ENCODE measurements at places on chromosomes 1 and 21.

DNA sequence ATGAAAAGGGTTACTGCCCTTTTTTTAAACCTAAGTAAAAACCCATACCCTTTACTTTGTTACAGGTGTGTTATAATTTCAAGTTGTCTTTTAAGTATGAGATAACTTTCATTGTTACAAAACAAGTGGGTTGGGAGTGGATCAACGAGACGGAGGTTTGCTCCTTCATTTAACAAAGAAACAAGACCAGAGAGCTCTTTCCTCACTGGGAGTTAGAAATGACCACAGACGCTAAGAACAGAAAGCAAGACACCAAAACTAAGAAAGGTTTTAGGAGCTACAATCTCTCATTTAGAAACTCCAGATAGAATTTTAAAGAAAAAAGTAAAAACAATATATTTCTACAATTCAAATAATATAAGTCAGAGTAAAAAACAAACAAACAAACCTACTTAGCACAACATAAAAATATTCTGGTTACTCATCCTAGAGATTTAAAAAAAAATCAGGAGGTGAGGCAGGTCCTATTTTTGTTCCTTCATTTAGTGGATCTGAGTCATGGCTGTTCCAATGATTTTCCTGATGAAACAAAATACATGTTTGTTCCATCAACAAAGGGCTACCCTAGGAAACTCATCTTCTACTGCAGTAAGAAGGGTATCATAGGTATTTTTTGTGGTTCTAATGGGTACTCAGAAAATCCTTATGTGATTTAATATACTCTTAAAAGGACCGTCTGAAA, 33.0 kb downstream of the APP start:
- no peak for DNase-seq

DNA sequence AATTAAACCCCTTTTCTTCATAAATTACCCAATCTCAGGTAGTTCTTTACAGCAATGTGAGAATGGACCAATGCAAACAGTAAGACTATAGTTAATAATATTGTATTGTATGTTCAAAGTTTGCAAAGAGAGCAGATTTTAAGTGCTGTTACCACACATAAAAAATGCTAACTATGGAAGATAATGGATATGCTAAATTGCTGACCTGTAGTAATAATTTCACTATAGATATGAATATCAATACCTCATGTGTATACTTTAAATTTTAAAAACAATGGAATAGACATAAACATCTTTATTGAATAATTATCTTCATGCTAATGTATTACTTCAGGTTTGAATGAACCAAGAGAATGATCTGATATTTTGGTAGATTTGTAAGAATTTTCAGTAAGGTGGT, 552.4 kb upstream of the CHRM3 start:
- DNase-seq: no peak

- DNase-seq: no peak
These were observed 392.4 kb downstream of the KCNH1 start for GRCh38 chr1:210741564-210741963.

DNA sequence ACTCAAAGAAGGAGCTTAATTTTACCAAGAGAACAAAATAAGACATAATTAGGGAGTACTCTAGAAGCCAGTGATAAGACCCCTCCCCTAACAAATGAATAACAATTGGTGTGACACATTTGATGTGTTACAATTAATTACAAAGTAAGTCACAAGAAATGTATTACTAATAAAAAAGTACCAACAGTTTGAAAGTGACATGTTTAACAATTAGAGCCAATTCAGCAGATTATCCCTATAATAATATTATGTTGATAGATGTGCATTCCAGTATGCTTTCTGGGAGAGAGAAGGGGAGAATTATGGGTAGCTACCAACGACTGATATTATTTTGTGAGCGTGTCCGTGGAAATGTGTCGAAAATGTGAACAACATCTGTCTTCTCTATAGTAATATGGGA, 19.1 kb downstream of the CTSK start:
- no peak for DNase-seq

DNA sequence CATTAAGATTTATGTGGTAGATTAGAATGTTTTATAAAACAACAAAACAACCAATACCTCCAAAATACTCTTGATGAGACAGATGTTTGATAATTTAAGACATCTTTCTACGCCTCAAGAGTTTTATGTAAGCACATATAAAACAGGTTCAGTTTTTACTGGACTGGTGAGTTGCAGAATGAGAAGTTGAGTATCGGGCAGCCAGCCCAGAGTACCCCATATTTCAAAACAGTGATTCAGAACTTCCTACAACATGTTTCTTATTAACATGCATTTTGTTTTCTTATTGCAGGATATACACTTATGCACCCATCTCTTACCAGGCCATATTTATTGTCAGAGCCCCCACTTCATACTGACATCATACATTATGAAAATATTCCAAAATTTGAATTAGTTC, 91.4 kb upstream of the RAVER2 start:
- no peak for DNase-seq

GRCh38 chr1:95953015-95953414, 719.0 kb downstream of the RWDD3 start:
- no peak for DNase-seq

- no peak for DNase-seq
These were observed at the start of gene PTPRF for GRCh38 chr1:43530483-43531106. Gene PTPRF (plus strand): TSS chr1:43530883. CDS start chr1:43545076, 14,193 bp downstream.

GRCh38 chr1:6774381-6774780, 10.9 kb upstream of the CAMTA1 start:
- DNase-seq: no peak
